ENCODE measurements at places on chromosomes 2 and 18. TPM values are rescaled to one million over a fixed set of nuclear protein-coding genes. Genes with fewer than 3 reads are reported as not detected.

CCDC121 gene
- total RNA-seq = 1.0 TPM

EVX2 gene
- total RNA-seq = not detected

CCT7 gene
- total RNA-seq = 379 TPM

EVA1A gene
- 71.1 TPM for total RNA-seq

IL1F10 gene
- not detected for total RNA-seq

STPG4 gene
- not detected for total RNA-seq

INPP5D gene
- total RNA-seq = not detected

CTAGE1 gene
- total RNA-seq = 0.18 TPM

ABCG8 gene
- not detected for total RNA-seq

SMYD1 gene
- total RNA-seq = not detected

CCDC141 gene
- total RNA-seq = not detected

ZNF892 gene
- total RNA-seq = 0.66 TPM

GAL3ST2 gene
- total RNA-seq = not detected

PARD6G gene
- total RNA-seq = 0.37 TPM

ELOA2 gene
- total RNA-seq = not detected

CD302 gene
- total RNA-seq = 4.3 TPM

SAP130 gene
- total RNA-seq = 16.2 TPM

VAMP8 gene
- 0.37 TPM for total RNA-seq

ARID5A gene
- 10.4 TPM for total RNA-seq

VWC2L gene
- not detected for total RNA-seq

STARD6 gene
- total RNA-seq = not detected

IL37 gene
- not detected for total RNA-seq

CYP26B1 gene
- total RNA-seq = 0.51 TPM

IL1RN gene
- total RNA-seq = not detected

PLB1 gene
- total RNA-seq = 0.75 TPM

BOK gene
- total RNA-seq = 30.9 TPM

GREB1 gene
- total RNA-seq = not detected

EPB41L3 gene
- 14.5 TPM for total RNA-seq

NT5DC4 gene
- total RNA-seq = not detected
